ENCODE measurements at places on chromosomes 5 and 9.

GRCh38 chr9:19922476-19923118 lies 133.8 kb upstream of the SLC24A2 start:
- peak; percentile 52 for DNase-seq

GRCh38 chr5:97100476-97100875 lies 41.9 kb downstream of the LIX1 start:
- DNase-seq: no peak

GRCh38 chr9:108085294-108085693 lies 595.7 kb upstream of the KLF4 start:
- no peak for DNase-seq

DNA sequence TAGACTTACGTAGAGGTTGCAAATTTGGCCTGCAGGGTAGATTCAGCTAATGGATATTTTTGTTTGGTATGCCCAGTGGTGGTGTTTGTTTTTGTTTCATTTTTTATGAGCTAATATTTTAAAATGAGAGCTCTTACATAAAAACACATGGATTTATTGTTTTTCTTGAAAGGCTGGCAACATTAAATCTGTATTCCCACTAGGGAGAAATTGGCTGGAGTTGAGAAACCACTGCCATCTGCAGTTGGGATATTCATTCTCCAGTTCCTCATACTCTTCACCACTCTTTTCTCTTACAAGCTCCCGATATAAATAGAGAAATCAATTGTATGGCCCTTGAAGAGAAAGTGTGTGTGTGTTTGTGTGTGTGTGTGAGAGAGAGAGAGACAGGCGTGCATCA lies 143.3 kb downstream of the ALDH1A1 start:
- no peak for DNase-seq

DNA sequence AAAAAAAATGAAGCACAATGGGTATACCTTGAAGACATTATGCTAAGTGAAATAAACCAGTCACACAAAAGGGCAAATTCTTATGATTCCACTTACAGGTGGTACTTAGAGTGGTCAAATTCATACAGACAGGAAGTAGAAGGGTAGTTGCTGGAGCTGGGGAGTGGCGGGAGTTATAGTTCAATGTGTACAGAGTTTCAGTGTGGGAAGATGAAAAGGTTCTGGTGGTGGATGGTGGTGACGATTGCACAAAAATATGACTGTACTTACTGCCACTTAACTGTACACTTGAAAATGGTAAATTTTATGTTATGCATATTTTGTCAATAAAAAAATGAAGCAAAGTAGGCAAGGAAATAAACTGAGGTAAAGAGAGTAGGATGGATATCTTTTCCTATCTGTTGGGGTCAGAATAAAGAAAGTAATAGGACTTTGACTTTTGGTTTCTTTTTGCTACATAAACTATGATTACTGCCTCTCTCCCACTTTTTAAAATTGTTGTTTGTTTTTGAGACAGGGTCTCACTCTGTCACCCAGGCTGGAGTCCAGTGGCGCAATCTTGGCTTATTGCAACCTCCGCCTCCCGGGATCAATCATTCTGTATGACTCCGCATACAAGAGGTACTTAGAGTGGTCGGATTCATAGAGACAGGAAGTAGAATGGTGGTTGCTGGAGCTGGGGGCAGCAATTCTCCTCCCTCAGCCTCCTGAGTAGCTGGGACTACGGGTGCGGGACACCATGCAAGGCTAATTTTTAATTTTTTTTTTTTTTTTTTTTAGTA lies 4.0 kb upstream of the PSAT1 start:
- DNase-seq: no peak

GRCh38 chr5:169164481-169164925 lies 136.4 kb downstream of the SLIT3 start:
- DNase-seq: peak; percentile 82

DNA sequence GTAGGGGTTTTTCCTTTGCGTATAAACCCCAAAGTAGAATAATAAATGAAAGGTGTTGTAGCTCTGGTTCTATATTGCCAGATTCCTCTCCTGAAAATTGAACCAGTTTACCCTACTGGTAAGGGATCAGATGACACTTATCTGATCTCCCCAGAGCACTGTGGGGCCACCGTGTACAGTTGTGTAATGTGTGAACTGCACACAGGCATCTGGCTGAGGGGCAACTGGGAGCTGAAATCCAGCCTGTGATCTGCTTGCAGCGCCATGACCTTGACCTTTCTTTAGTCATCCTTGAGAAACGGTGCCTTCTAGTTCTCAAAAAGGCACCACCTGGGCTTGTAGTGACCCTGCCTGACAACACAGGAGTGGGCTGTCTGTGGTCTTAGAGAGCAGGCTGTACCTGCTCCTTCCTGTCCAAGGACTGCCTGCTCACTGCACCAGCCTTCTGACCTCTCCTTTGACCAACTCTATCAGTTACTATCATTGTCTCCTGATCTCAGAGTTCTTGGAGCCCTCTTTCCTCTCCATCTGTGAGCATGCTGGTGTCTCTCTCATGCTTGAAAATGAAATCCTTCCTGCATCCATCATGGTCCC lies 40.2 kb downstream of the PDE6A start:
- DNase-seq: peak; percentile 42

DNA sequence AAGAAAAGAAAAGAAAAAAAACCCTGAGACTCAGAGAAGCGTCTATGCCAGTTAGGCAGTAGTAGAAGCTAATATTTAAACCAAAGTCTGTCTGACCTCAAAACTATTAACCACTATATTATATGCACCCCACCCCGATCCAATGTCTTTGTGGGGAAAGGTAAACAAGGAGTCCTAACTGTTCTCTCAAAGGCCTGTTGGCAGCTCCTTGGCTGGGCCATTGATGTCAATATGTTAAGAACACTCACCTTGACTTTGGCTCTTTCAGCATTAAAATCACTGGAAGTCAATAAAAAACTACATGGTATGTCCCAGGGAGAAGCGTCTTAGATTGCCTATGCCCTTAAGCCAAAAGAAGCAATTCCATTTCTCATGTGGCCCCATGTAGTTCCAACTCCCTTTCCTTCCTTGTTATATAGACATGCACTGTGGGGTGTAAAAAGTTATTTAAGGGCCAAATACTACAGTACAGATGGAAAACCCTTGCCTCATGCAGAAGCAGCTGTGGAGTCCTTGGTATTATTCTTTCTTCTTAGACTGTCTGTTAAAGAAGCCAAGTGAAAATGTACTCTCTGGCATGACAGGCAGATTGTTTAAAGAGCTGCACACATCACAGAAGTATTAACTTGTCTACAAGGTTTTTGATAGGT lies 308.6 kb upstream of the RPS23 start:
- no peak for DNase-seq

- DNase-seq: no peak
These were observed 82.4 kb downstream of the GADD45G start for GRCh38 chr9:89687188-89687587.

DNA sequence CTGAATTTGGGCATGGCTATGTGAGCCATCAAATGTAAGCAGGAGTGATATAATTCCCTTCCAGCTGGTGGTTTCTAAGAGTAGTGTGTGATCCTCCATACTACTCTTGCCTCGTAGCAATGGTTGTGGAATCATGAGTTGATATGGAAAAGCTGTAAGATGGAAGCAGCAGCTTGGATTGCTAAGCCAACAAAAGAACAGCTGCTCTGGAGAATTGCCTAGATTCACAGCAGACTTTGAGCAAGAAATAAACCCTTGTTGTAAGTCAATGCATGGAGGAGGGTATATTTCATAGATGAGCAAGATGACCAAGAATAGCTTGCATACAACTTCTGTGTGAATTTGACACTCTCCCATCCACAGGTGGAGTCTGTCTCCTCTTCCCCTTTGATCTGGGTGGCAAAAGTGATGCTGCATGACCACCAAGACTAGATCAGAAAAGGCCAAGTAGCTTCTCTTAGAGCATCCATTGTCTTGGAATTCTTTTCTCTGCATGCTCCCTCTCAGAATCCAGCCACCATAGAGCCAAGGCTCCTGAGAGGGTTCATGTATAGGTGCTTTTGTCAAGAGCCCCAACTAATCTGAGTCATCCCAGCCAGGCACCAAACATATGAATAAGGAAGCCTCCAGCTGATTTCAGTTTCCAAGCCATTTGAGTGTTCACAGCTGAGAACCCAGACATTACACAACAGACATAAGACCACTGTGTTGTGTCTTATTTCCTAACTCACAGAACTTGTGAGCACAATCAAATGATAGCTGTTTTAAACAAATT lies 79.0 kb downstream of the PRLR start:
- DNase-seq: peak; percentile 33

DNA sequence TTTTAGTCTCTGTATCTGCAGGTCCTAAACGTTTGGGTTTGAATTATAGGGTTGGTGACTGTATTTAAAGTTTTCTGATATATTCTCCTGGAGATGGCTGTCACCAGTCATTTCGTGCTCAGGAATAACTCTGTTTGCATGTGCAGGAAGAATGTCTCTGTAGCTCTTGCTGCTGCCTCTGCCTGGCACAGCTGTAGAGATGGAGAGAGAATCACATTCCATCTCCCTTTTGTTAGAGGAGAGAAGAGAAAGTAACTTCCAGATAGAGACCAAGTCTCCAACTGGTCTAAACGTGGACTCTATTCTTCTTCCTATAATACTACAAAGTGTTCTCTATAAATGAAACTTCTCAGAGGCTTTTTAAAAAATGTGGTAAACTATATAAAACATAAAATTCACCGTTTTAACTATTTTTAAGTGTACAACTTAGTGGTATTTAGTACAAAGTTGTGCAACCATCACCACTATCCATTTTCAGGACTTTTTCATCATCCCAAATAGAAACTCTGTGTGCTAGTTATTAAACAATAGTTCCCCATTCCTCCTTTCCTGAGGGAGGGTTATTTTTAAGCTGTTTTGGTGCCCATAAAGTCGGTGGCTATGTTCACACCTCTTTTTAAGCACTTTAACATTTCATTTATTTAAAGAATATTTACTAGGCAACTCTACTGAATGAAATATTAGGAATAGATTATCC lies 20.7 kb upstream of the STARD4 start:
- peak; percentile 51 for DNase-seq

DNA sequence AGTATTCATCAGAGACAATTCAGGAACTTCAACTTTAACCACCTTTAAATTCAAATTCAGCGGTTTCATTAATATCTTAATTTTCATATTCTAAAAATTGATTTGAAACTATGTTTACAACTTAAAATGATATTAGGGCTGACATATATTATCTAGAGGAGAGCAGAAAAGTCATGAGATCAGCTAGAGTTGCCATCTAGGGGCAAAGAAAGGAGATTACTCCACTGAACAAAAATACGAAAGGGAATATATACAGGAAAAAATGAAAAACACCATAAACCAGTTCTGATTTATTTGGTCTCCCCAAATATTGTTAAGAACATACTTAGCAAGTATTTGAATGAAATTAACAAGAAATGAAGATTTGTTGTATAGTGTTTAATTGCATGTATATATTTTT lies 946.3 kb downstream of the DTWD2 start:
- DNase-seq: no peak

GRCh38 chr5:39668980-39669379 lies 244.2 kb upstream of the DAB2 start:
- no peak for DNase-seq

Data from amniotic epithelial cell (primary cell).